ENCODE measurements at places on chromosomes 7 and 10. TPM values are rescaled to one million over a fixed set of nuclear protein-coding genes. Genes with fewer than 3 reads are reported as not detected.

The TUBB8 gene
- polyA plus RNA-seq: 0.27 TPM

The MMD2 gene
- polyA plus RNA-seq: not detected

The ARHGEF35 gene
- polyA plus RNA-seq: 12.4 TPM

The NME8 gene
- polyA plus RNA-seq: 0.65 TPM

The CPA1 gene
- polyA plus RNA-seq: 0.66 TPM

The INHBA gene
- polyA plus RNA-seq: 7.7 TPM

The GPR26 gene
- polyA plus RNA-seq: not detected

The OR6B1 gene
- polyA plus RNA-seq: not detected

The ANKRD2 gene
- polyA plus RNA-seq: 1.2 TPM

The AGR3 gene
- 182 TPM for polyA plus RNA-seq

The TRIL gene
- 0.52 TPM for polyA plus RNA-seq

The GPRIN2 gene
- polyA plus RNA-seq: 17.7 TPM
